ENCODE measurements at places on chromosomes 5 and 9.

DNA sequence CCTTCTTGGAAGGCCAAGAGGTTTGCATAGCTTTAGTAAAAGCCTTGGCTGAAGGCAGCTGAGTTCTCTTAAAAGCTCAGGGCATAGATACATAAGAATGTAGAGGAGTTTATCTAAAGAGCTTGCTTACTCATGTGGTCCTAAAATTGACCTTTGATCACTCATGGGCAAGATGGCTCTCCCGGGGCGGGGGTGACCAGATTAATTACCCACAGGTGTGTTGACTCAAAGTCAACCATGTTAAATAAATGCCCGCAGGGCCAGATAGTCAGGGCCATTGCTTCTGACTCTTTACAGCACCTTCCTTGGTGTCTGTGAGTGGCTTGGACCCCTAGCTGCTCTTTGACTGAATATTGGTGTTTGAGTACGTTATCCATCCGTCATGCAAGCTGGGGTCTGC is 33.1 kb upstream of the GHR start:
- DNase-seq = no peak

DNA sequence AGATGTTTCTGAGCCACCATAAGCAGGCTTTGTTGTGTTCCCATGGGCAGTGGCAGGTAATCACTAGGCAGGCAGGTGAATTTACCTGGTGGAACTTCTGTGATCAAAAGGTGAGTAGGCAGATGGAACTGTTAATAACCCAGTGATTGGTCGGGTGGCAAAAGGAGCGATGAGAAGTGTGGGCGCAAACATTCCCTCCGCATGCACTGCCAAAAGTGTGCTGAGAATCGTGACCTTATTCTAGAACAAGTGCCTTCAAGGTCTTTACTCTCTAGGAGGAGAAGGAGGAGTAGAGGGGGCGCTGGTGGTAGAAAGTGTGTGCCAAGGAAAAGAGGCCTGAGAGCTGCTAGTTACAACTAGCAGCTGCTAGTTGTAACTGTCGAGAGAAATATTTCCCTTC is 3.3 kb downstream of the OTULINL start:
- DNase-seq = no peak

DNA sequence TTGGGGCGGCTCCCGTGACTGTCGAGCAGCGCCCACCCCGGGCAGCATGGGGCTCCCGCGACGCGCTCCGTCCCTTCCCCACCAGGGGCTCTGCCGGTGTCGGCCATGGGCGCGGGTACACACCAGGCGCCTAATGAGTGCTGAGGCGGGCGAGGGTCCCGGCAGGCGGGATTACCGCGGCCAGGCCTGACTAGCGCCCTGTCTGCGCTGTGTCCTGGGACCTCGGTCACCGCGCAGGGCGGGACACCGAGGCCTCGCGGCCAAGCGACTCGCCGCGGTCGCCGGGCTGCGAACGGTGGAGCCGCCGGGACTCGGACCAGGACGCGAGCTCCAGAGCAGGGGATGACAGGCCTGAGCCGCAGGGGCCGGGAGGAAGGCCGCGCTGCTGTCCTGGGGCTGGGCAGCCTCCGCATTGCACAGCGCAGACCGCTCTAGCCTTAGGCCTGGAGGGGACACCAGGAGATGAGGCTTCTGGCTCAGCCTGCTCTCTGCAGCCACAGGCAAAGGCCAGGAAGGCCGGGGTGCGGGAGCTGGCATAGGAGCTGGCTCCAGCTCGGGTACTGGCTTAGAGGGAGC is 14.1 kb downstream of the LCN10 start:
- peak; percentile 75 for DNase-seq

- DNase-seq = peak; percentile 70
Observed at GRCh38 chr5:90434116-90434714, 24.7 kb upstream of the CETN3 start.

- no peak for DNase-seq
Observed at GRCh38 chr5:79843450-79844388, 147.3 kb downstream of the MTX3 start.

DNA sequence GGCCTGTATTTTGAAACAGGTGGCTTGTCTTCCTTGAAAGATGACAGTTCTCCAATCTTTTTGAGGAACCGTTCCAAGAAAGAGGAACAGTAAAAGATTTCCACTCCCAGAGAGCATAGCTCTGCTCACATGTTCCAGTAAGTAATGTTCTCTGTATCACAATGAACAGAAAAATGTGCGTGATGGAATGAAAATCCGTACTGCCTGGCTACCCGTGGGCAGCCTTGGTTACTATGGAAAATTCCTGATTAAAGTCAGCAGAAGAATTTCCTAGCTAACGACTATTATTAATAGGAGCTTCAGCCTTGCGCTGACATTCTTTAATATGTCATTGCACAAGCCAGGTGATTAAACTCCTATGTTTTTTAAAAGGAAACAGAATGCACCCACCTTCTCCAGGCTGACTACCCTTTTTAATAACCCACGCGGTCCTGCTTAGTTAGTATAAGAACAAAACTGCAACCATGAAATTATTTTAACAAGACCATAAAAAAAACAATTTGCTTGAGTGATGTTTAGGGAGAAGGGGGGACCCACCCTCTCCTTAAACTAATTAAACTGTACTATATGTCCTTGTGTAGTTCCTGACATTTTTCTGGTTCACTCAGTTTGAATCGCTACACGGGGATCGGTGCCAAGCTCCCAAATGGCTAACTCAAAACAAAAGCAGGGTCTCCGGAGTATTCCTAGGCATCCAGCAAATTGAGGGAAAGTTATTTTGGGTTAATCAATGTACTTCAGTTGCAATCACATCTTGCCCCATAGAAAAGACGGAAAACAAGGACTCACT is 54.8 kb upstream of the CPEB4 start:
- DNase-seq = no peak

GRCh38 chr9:126678989-126679388 is 65.3 kb downstream of the LMX1B start:
- peak; percentile 1 for DNase-seq

- peak; percentile 25 for DNase-seq
Observed at GRCh38 chr9:119278171-119278570, 91.1 kb downstream of the BRINP1 start.

GRCh38 chr9:4508246-4508906 is 18.1 kb downstream of the SLC1A1 start:
- DNase-seq = no peak

- DNase-seq = no peak
Observed at GRCh38 chr9:8391566-8391965, 592.0 kb upstream of the DMAC1 start.

GRCh38 chr5:57007344-57007743 is 55.4 kb upstream of the MIER3 start:
- no peak for DNase-seq

- DNase-seq = no peak
Observed at GRCh38 chr5:111976705-111977435, 219.9 kb upstream of the NREP start.

GRCh38 chr5:33212439-33212838 is 228.3 kb upstream of the TARS1 start:
- DNase-seq = no peak

DNA sequence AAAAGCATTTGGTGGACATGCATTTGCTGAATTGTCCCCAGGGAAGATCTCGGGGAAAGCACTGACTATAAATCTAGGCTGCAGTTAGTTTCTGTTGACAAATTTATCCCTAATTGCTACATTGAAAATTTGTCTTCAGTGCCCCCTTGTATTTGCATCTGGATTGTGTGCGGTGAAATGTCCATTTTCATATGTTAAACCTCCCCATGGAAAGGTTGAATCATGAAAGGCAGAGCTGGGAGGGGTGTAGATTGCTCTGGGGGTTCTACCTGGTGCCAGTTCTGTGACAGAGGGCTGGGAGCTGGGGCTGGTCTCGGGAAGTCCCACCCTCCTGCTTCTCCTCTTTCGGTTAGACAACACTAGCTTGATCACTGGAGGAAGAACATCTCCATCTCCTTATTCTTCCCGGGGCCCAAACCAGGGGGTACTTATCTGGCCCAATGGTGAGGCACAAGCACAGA is 101.9 kb downstream of the GADD45G start:
- no peak for DNase-seq

DNA sequence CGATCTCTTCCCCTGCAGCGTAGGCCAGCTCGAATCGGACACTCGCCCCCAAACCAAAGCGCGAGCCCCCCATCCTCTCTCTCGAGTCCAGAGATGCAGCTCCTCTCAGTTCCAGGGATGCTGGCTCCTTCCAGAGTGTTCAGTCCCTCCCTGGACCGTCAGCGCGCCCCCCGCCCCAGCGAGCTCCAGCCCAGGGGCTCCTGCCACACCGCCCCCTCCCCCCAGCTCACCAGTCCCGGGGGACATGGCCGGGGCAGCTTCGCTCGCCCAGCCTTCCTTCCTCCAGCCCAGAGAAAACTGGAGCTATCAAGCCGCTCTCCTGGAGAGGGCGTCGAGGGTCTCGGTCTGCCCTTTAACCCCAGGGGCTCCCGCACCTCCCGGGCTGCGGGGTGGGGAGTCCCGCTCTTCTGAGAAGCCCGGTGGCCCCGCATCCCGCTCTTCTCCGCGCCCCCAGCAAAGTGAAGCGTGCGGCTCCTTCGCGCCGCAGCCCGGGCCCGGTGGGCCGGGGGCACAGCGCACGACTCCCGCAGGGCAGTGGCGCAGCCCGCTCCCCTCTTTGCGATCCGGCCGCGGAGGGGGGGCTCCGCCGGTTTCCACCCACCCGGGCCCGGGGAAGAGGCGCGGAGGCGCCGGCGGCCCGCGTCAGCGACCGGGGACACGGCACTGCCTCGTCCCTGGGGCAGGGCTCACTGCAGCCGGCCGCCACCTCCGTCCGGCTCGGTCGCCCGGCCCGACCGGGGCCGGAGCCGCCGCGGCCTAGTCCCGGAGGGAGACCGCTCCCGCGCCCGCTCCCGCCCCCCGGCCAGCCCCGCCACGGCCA is 587 bp downstream of the MIER3 start:
- DNase-seq = peak; percentile 84

DNA sequence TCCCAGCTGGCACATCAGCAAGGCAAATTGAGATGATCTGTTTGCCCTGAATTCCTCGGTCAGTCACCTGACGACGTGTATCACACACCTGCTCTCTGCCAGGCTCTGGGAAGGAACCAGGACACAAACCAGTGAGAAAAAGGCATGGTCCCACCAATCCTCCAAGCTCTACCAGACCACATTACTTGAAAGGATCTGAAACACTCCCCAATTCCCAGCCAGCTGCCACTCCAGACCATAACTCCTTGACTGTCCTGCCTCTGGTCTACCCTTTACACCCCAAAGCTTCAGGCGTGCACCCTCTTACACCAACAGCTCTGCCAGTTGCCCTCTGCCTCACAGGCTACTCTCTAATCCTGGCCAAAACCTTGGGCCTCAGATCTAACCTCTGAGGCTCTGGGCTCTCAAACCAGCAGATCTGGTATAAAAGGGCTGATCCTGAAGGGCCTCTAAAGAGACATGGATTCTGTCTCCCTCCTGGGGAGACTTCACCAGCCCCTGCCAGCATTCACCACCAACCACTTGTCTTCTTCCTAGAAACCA is 6.8 kb downstream of the MGAT1 start:
- DNase-seq = no peak

DNA sequence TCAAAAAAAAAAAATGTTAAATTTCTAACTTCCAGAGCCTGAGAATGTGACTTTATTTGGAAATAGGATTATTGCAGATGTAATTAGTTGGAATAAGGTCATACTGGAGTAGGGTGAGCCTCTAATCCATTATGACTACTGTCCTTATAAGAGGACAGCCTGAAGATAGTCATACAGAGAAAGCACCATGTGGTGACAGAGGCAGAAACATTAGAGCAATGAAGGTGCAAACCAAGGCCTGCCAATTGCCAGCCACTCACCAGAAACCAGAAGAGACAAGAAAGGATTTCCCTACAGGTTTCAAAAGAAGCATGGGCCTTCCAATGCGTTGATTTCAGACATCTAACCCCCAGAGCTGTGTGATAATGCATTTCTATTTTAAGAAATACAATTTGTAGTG is 659.2 kb upstream of the CHD1 start:
- no peak for DNase-seq

- no peak for DNase-seq
Observed at GRCh38 chr5:154593071-154593470, 115.0 kb upstream of the HAND1 start.
